Activated T-cell treated with anti-CD3 and anti-CD28 coated beads, Interleukin-2, amount 50 U/mL, for 72 hours (primary cell): ENCODE measurements at places on chromosomes 11 and 22.

GRCh38 chr11:111089759-111090158, 155.8 kb upstream of the POU2AF2 start:
- DNase-seq: no peak

DNA sequence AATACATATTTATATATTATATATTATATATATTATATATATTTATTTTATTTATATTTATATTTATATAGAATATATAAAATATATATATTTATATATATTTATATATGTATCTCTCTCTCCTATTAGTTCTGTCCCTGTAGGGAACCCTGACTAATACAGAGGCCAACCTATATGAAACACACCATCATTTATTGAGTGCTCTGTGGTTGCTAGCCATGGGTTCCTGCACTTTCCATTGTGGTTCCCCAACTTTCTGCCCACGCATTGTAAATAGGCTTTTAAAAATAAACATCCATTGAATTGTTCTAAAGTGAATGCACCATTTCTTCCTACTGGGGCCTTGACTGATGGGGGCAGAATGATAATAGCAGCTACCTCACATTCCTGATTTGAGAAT, 93.8 kb upstream of the SESN3 start:
- DNase-seq: no peak

- DNase-seq: no peak
Observed at GRCh38 chr11:123413636-123414035, 16.4 kb upstream of the GRAMD1B start.

GRCh38 chr11:95723361-95723942, 66.1 kb downstream of the FAM76B start:
- no peak for DNase-seq

- no peak for DNase-seq
Observed at GRCh38 chr11:31690041-31690440, 121.1 kb downstream of the PAX6 start.

- DNase-seq: no peak
Observed at GRCh38 chr11:1753229-1753928, 3.0 kb upstream of the IFITM10 start.

GRCh38 chr22:30301995-30302809, 12.9 kb upstream of the CASTOR1 start:
- DNase-seq: no peak

- no peak for DNase-seq
Observed at GRCh38 chr11:117830674-117831351, 6.3 kb upstream of the FXYD2 start.

DNA sequence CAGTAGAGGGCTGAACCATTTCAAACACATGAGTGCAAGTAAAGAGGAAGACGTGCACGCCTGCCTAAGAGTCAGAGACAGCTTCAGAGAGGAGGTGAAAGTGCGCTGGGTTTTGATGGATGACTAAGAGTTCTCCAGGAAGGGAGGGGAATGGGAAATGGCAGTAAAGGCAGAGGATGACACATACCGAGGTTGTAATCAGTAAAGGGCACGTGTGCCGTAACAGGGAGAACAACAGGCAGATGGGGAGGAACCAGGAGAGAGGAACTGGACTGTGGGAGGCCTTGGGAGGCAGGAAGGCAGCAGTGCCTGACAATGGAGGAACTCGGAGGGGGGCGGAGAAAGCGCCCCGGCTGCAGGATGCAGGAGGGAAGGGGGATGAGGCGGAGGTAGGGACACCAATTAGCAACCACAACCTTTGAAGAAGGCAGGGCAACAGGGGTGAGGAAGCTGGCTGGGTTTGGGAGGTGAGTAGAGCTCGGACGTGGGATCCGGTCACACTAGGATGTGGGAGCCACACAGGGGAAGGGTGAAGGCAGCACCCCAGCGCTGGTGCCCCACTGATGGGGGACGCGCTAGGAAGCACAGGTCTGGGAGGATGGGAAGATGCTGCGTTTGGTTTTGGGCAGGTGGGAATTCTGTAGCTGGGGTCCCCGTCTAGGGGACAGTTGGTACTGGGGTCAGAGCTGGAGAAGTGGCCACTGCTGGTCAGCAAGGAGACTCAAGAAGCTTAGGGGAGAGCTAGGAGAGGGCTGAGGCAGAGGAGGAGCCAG, 67.4 kb downstream of the SCUBE1 start:
- no peak for DNase-seq

GRCh38 chr11:45607995-45608394, 57.4 kb downstream of the CHST1 start:
- no peak for DNase-seq

GRCh38 chr11:64620381-64620971, 29.5 kb downstream of the SLC22A12 start:
- no peak for DNase-seq
